ENCODE measurements at places on chromosomes 3 and 15.

GRCh38 chr3:53792866-53793265 is 53.4 kb downstream of the CHDH start:
- no peak for DNase-seq

DNA sequence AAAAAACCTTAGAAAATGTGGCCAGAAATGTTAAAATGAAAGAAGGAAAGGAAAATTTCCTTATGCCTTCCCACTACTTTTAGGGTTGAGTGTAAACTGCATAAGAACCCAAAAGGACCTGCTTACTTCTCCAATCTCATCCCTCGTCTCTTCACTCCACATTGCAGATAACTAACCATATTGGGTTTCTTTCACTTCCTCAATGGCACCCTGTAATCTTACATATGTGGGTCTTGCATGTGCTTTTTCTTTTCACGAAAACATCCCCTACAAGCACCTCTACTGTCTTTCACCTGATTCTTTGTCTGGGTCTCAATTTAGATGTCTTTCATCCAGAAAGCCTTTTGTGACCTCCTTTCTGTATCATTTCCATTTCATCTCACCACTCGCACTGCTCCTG is 23.1 kb downstream of the EOMES start:
- no peak for DNase-seq

- no peak for DNase-seq
These were observed 32.7 kb downstream of the FEM1B start for GRCh38 chr15:68310178-68310803.

- DNase-seq = no peak
These were observed 3.1 kb upstream of the RPAP1 start for GRCh38 chr15:41546851-41547786.

DNA sequence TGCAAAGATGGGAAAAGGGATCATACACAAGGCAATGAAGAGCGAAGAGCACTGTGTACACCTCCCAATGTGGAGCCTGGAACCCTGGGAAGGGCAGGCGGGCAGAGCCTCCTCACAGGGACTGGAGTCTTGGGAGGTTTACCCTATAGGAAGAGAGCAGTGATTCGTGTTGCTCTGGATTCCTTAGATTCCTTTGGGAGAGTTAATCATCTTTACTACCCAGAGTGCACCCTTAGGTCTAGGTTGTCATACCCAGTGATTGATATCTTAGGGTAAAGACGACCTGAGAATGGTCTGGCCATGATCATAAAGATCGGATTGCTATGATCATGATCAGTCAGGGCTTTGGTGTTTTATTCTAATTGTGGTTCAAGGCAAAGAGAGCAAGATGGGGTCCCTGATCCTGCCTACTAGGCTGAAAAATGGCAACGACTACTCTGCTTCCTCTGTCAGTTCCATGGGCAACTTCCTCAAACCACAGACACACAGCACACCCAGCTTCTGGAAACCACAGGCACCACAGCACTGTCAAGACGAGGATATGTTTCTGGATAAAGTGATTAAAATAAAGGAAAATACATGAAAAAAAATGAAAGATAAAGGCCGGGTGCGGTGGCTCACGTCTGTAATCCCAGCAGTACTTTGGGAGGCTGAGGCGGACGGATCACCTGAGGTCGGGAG is 20.4 kb upstream of the MAP6D1 start:
- no peak for DNase-seq

- DNase-seq = peak; percentile 4
These were observed 26.5 kb downstream of the ANKDD1A start for GRCh38 chr15:64938192-64938591.

GRCh38 chr3:20101041-20101440 is 60.8 kb downstream of the KAT2B start:
- DNase-seq = no peak

DNA sequence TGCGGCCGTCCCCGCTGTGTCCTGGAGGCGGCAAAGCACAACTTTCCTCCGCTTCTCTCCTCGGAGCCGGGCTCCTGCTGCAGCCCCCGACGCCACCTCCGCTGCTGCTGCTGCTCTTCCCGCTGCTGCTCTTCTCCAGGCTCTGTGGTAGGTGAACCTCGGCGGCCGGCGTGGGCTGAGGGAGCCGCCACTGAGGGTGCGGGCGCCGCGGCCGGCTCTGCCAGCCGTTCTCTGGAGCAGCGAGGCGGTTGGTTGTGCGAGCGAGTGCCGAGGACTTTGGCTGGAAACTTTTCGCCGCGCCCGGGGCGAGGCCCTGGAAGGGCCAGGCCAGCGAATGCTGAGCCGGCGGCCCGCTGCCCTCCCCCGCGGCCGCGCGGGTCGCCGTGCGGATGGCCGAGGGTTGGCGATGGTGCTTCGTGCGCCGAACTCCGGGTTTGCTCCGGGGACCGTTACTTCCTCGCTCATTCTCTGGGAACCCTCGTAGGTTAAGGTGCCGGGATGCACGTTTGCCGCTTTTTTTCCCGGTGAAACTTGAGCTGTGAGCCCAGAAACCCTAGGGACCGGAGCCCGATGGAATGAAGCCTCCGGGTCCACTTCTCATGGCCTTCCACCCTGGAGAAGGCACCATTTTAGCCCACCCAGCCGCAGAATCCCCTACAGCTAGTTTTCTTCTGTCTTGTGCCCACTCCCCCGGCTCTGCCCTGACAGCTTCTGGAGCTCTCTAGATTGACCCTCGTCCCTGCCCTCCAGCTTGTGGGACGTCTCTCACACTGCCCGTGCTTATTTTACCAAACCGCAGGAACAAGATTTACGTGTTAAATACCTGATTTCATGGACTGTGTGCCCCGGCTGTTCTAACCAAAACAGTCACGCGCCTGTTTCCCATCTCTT is 660 bp downstream of the NECTIN3 start:
- no peak for DNase-seq

- no peak for DNase-seq
These were observed 189.5 kb upstream of the WNT5A start for GRCh38 chr3:55676643-55677042.

GRCh38 chr3:80750637-80751036 is 982.8 kb upstream of the ROBO1 start:
- no peak for DNase-seq

DNA sequence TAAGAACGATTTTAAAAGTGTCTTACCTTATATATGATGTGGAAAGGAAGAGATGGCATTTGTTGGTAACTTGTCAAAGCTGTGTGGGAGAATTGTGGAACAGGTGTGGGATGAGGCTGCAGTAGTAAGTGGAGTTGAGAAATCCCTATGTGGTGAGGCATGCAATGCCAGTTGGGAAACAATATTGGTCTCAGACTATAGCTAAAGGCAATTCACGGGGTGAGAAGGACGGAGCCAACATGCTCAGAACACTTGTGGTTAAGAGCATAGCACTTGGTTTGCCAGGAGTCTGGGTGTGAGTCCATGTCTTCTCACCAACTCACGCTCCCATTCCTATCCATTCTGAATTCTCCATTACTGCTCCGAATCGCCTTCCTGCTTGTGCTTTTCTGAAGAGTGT is 615.6 kb upstream of the ADAMTS9 start:
- no peak for DNase-seq

GRCh38 chr3:42830437-42831320 is 21.4 kb downstream of the ACKR2 start:
- DNase-seq = no peak

DNA sequence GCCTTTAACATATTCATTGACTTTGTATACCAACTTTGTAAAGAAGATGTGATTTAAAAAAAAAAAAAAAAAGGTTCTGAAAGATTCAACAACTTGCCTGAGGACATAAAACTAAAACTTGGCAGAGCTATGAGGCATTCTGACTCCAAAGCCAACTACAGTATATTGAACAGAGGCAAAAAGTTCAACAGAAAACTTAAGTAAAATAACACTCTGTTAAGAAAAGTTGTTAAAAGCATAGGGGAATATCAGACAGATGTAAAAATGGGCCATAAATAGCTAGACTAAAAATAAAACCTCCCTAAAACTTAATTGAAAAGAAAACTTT is 23.4 kb downstream of the GOLIM4 start:
- DNase-seq = no peak
